Stimulated activated CD4-positive, alpha-beta T cell treated with anti-CD3 and anti-CD28 coated beads, Interleukin-15, amount 100 ng/mL, for 1 hour (primary cell): ENCODE measurements at places on chromosomes 2 and 18.

DNA sequence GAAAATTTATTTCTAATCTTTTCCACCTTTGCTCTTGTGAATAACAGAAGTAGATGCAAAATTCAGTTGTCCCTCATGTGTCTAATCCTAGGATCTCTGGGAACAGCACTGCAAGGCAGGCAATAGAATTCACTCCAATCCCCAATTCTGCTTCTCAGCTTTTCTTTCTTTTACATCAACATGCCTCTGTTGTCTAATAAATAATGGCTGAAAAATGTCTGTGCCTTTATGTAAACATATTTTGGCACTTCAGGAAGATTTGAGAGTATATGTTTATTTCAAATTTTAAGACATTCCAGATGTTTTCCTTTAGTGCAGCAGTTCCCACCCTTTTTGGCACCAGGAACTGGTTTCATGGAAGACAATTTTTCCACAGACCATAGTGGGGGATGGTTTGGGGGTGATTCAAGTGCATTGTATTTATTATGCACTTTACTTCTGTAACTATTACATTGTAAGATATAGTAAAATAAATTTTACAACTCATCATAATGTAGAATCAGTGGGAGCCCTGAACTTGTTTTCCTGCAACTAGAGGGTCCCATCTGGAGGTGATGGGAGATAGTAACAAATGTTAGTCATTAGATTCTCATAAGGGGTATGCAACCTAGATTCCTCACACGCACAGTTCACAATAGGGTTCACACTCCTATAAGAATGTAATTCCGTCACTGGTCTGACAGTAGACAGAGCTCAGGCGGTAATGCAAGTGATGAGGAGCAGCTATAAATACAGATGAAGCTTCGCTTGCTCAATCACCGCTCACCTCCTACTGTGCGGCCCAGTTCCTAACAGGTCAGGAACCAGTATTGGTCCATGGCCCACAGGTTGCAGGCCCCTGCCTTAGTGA, 590.3 kb upstream of the CNTNAP5 start:
- no peak for DNase-seq

- DNase-seq, result no peak
Measured at GRCh38 chr2:33441235-33441810, 35.1 kb upstream of the RASGRP3 start.

DNA sequence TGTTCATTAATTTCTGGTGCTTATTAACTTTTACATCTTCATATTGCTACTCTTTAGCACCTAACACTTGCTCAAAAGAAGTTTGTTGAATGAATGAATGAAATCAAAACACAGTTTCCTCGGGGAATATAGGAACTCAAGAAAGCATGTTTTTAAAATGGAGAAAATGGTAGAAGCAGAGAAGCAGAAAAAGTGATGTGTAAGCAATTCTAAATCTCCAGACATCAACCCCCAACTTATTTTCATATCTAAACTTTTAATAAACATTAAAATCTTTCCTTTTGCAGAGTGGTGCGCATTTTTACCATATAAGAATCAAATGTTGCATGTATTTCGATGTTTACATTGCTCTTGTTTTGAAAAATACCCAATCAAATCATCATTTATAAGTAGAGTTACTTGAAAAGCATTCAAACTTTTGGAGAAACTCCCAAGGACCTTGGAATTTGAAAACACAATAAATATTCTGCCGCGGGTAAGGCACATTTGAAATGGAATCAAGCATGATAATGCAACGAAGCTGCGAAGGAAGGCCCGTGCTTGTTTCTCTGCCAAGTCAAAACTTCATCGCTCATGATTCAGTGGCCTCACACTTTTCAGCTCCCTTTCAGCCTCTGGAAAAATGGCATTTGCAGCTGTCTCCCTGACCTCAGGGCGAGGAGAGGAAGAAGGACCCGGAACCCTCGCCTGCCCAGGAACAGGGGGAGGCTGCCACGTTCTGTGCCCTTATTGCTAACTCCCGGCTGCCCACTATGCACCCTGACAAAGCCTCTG, 26.7 kb upstream of the SMIM21 start:
- DNase-seq, result no peak

GRCh38 chr2:7513834-7514233, 596.6 kb downstream of the RNF144A start:
- no peak for DNase-seq

- no peak for DNase-seq
Measured at GRCh38 chr18:58929206-58929605, 64.5 kb downstream of the ZNF532 start.

- no peak for DNase-seq
Measured at GRCh38 chr2:63287956-63288355, 237.3 kb downstream of the OTX1 start.

DNA sequence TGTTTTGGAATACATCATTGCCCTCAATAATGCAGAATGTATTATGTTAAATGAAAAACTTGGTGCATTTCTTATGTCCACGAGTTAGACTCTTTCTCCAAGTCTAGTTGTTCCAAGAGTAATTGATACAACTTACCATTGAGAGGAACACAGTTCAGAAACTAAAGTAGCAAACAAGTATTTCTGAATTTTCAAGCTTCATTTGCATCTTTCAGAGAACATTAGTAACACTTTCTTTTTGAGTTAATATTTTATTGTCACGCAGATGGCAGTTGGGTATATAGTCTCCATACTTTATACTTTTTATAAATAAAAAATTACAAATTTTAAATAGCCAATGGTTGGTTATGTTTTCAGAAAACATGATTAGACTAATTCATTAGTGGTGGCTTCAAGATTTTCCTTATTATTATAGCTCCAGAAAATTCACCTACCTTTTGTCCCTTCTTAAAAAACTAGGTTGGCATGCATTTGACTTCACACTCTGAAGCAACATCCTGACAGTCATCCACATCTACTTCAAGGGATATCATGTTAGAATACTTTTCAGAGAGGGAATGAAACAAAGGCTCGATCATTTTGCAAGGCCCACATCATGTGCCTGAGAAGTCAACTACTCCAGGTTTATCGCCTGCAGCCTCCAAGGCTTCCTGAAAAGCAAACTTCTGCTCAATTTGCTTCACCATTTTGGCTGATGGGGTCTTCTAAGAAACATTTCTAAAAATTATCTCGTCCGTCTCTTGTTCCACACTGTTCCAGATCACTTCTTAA, 29.9 kb downstream of the LYPD6B start:
- DNase-seq, result no peak

DNA sequence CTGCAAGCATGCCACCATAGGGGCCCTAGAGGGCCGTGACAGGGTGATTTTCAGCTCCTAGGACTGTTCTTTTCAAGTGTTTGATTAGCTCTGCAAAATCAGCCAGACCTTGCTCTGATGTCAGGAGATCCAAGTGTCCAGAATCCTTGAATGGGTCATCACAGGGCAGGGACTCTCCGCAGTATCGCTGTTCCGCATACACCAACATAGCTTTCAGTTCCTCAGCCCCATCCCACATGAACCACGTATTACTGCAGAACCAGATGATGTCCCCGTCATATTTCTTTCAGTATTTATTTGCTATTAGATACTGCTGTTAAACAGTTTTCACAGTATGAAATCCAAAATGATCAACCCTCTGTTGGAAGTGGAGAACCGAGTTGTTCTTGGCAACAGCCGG, 46.6 kb upstream of the RFX8 start:
- DNase-seq, result no peak

DNA sequence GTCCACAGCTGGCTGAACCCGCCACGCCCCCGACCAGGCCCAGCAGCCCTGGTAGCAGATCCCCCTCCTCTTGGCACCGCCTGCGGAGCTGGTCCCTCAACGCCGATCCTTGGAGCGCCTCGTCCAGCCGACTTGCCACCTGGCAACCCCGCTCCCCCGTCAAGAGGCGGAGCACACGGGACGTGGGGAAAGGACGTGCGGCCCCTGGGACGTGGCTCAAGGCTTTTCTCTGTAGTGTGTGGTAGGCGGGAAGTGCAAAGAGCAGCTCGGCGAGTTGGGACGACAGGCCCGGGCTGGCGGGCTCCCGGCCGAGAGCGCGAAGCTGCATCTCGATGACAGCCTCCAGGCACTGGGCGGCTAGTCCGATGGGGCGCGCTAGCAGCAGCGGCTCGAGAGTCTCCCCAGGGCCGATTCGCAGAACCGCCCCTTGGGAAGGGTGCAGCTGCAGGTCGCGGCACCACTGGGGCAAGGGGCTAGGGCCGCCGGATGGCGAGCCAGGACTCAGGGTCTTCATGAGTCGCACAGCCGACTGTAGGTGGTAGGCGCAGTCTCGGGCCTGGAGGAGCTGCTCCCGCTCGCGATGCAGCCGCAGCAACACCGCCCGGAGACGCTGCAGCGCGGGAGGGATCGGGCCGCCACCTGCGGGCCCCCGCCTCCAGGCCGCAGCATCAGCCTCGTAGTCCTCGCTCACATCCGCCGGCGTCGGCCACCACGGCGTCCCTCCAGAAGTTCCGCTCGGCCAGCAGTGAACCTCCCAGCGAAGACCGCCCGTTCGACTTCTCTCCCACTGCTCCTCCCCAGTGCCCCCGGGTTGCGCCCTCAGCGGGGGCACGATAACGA, 617 bp downstream of the CCDC142 start:
- no peak for DNase-seq

GRCh38 chr2:88639865-88640264, 12.6 kb upstream of the EIF2AK3 start:
- DNase-seq, result no peak

GRCh38 chr2:219497495-219498279, 1.0 kb upstream of the GMPPA start:
- DNase-seq, result no peak
